ENCODE measurements at places on chromosomes 4 and X.

DNA sequence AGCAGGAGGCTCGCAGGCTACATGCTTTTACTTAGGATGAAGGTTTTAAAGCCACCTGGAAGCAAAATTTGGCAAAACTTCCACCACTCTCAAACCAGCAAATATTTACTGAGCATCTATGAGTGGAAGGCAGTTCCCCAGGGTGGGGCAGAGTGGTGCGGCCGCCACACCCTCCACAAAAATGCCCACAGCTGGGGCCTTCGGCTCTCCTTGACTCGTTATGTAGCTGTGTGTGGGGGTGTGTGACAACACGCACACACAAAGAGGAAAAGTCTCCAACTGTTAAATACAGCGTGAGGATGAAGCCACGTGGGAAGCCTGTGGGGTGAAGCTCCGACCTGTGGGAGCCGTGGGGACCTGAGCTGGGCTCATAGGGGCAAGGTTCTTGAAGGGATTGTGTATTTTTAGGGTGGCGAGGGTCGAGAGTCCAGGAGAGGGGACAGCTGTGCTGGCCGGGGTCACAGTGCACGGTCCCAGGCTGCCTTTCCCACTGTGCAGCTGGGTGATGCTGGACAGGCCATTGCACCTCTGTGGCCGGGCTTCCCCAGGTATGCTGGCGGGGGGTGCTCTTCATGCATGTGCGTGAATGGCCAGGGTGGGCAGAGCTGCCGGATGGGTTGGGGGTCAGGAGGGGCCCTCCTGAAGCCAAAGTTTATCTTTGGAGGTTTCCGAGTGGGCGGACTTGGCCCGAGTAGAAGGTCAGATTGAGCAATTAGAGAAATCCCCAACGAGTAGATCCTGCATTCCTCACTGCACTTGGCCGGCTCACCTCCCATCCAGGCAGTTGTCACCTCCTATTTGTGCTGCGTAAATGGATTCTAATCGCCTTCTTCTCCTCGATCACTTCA is 25.4 kb downstream of the SORCS2 start:
- DNase-seq = no peak

DNA sequence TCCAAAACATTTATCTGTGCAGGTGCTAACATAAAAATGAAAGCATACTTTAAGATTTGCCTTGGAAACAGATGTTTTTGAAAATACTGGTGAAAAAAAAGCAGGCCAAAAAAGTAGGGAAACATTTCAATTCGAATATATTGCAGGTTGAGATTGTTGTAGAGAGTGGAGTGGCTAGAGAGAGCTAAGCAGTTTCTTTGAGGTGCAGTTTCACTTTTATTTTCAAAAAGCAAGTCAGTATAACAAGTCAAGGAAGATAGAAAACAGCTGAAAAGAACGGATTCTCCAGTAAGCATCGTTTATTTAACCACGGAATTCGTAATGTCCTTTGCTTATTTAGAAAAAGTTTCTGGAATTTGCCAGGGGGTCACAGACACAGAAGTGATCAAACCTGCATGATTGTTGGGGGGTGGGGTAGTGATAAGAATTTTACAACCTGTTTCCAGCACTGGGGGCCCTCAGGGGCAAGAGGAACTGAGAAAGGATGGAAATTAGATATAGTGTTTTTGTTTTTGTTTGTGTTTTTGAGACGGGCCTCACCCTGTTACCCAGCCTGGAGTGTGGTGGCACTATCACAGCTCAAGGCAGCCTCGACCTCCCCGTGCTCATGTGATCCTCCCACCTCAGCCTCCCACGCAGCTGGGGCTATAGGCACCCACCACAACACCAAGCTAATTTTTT is 175.0 kb downstream of the TENM3 start:
- DNase-seq = no peak

- no peak for DNase-seq
Observed at GRCh38 chr4:54073271-54073880, 9.0 kb upstream of the CHIC2 start.

GRCh38 chr4:53921856-53922255 is 142.5 kb downstream of the CHIC2 start:
- no peak for DNase-seq

DNA sequence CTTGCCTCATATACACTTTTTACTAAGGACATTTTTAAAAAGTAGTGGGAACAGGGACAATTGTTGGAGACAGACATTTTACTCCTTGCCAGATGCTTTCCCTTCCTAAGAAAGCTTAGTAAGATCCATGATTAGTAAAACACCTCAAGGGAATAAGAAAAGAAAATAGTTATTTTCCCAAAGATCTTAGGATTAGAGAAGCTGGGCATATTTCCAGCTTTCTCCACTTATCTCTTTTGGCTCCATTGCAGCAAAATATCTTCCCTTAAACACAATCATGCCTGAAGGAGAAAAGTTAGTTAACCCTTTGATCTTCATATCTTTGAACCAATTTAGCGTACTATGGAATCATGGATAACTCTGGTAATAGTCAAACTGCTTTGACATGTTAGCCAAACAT is 257.9 kb downstream of the PCDH18 start:
- DNase-seq = no peak

- no peak for DNase-seq
Observed at GRCh38 chrX:154121961-154122360, 22.1 kb upstream of the OPN1LW start.

DNA sequence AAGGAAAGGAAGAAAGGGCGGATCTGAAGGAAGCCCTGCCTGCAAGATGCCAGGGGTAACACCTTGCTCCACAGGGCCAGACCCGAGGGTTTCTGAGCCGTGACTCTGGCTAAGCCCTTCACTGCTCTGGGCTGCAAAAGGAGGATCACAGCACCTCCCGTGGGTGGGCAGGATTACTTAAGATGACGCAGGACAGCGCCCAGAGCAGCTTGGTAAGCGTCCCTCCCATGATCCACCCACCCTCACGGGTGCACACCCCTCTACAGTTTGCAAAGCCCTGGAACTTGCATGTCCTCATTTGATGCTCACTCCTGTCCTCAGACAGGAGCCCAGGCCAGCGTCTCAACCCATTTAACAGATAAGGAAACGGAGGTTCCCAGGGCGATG is 64.9 kb downstream of the CRMP1 start:
- no peak for DNase-seq

GRCh38 chr4:58936436-58936835 is 1826.3 kb upstream of the IGFBP7 start:
- DNase-seq = no peak

DNA sequence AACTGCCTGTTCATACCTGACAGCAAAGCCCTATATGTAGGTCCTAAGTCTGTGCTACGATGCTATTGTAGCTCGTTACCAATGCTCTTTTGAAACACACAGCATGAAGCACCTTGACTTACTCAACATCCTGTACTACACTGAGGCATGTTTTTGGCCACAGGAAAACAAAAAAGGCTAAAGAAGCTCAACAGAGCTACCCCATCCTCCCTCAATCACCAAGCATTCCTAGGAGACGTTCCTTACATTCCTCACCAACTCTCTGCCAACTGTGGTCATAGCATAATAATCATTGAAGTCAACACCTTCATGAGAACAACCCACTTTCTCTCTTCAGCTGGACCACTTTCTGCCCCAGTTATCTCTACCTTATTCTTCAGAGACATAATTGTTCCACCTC is 73.7 kb upstream of the SLC25A43 start:
- DNase-seq = no peak

GRCh38 chrX:149950681-149951080 is 12.4 kb upstream of the EOLA2 start:
- DNase-seq = no peak

DNA sequence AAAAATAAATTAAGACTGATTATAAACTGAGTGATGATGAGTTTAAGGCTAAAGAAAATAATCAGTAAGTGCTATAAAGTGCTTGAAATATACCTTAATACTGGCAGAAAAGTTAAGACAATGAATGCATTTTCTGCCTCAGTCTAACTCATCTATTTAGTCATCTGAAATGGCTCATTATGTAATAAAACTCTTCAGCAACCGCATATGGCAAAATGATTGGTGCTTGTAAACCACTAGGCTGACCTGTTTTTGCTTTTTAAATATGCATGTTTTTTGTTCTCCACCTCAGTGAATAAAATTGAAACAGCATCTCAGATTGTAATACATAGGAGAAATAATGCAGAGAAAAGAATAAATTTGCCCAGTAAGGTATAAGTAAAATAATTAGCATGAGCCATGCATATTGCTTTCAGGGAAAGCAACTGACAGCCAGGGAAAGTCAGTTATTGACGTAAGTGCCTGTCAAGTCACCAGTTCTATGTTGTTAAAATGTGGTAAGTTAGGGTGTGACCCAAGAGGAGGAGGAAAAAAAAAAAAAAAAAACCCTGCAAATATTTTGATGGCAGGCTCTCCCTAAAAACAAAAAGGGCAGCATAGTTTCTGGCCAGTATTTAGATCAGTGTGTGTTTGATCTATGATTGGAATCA is 167.5 kb downstream of the PALLD start:
- no peak for DNase-seq

GRCh38 chrX:129659141-129659540 is 4.4 kb upstream of the APLN start:
- DNase-seq = no peak

DNA sequence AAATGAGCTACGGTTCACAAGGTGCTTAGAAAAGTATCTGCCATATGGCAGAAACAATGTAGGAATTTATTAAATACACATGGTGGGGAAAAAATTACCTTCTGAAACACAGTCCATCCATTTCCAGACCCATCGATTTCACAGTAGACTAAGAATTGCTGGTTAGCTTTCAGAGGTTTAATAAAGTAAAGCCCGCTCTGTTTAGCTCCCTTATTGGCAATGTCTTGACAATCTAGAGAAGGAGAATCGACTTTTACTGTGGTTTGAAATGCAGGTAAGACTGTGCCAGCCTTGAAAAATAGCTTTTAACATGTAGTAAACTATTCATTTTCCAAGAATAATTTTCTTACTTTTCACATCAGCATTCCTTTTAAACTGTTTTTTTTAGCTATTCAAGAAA is 2.9 kb downstream of the FGG start:
- no peak for DNase-seq

- DNase-seq = no peak
Observed at GRCh38 chr4:84574069-84574720, 8.7 kb upstream of the CDS1 start.

DNA sequence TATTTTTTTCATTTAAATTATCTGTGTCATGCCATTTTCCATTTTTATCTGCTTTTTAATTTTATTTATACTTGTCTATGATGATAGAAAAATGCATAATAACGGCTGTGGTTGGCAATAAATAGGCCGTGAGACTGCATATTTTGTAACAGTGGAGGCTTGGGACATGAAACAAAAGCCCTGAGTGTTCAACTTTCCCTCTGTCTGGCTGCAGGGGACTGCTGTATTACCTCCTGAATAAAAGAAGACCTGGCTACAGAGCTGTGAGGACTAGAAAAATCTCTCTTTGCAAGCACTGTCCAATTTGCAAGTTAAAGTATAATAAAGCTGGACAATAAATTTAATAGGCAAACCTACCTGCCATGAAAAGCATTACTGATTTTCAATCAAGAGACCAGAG is 82.1 kb downstream of the MAGEB10 start:
- no peak for DNase-seq

DNA sequence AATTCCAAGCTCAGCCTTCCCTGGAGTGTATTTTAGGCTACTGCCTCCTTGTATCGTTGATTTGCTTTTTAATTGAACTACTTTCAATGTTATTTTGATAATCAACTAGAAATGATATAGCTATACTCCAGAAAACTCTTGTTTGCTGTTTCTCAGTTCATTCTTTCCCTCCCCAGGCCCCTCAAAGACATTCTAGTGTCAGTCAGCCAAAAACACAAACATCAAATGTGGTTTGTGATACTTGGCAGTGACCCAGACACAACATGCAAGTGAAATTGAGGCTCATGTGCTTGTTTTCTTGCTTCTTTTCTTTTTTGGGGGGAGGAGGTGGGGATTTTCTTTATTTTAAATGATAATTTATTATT is 7.6 kb downstream of the FAT4 start:
- no peak for DNase-seq

DNA sequence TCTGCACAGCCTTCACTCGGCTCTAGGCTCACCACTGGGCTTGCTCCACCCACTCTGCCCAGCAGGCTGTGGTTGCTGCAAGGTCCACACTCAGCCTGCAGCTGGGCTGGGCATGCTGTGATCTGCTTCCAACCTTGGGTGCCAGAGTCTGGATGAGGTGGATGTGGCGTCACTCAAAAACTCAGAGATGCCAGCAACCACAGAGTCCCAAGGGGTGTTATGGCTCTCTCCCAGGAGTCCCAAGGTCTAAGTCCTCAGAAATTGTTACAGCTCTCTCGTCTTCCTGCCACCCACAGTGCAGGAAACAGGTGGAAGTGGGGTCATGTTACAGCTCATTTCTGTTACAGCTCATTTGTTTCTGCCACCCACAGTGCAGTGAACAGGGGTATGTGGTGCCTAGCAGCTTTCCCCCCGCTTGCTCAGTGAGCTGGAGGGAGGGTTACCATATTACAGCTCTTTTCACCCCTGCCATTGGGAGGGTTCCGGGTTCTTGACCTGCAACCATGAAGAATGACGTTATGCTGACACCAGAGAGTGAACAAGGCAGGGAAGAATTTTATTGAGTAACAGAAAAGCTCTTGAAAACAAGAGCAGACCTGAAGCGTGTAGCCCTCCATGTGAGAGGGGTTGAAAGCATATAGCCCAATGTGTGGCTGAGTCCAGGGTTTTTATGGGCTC is 893.9 kb downstream of the PCDH7 start:
- DNase-seq = no peak

DNA sequence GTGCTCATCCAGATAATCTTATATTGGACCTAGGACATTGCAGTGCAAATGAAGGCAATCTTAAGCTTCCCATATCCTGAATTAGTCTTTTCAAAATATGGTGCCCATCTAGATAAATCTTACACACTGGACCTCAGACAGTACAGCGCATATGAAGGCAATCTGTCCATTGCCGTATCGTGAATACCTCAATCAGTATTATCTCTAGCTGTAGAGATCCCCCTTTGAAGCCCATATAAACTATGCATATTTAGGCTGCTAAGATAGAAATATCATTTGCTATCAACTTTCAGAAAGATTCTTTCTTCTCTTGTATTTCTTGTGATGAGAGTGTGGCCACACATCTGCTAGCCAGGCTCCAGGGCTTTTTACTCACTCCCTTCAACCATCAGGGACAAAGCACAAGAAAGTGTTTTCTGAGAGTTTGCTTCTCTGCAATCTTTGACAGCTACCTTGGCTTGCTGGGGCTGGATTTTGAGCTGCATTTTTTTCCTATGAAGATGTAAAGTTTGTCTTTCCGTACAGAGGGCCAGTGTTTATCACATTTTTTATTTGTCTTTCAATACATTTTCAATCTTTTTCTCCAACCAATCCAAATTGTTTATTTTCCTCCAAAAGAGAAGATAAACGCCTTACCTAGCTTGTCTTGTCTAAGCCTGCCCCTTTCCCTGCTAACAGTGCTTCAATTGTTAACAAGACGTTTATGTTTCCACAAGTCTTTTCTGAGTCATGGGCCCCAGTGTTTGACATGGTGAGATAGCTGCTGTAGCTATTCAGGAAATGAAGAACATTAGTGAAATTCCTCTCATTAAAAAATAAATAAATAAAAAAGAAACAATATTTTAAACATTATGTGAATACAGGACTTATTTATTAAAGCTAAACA is 57.6 kb upstream of the FAT1 start:
- no peak for DNase-seq
